ENCODE measurements at places on chromosomes 13 and 19.
A peak's percentile ranks its signal among the peaks of the same experiment; 100 is the strongest.

GRCh38 chr19:1817553-1818179, 5.6 kb upstream of the ATP8B3 start:
- DNase-seq = no peak

DNA sequence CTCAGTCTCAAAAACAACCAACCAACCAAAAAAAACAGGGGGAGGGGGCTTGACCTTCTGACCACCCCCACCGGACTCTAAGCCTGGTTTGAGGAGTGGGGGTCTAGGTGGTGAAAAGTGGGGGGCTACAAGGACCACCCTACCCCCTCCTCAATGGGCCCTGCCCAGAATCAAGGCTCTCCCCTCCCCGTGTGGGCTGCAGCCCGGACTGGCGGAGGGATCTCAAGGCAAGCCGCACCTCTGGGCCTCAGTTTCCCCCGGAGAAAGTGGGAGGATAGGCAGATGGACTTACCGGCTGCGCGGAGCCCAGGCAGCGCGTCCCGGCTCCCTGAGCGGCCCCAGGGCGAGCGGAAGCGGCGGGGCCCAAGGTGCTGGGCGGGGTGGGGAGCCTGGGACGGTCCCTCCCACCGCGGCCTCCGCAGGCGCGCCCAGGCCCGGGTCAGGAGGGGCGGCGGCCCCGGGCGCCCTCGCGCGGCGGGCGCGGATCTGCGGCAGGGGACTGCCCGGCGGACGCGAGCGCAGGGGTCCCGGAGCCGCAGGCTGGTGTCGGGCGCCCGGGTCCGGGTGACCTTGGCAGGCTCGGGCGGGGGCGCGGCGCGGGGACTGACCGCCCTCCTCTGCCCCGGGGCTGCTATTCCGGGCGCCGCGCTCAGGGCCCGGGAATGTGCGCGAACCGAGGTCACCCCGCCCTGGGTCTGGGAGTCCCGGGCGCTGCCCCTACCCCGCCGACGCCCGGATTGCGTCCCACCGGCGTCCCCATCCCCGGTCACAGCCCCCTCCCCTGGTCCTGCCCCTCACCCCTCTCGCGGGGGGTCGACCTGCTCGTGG, at the start of gene ADAMTSL5:
TSS of gene ADAMTSL5 (minus strand) at position 349 of the 828 bp plus-strand sequence. CDS start 2,076 bp downstream, outside the sequence.
- peak; percentile 56 for DNase-seq

DNA sequence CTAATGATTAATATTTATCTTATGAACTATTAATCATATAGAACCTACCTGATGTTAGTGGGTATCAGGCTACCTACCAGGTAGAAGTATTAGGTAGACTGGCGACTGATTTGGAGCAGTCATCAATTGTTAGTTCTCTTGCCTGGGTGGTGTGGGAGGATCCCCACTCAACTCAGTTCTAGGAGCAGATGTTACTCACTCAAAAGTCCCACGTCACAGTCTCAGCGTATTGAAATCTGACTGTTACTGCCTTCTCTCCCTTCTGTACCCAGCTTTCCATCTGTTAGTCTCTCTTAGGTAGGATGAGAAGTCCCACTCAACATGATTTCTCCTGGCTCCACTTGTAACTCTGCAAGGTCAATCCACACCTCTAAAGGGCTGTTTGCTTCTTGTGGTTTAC, 102.7 kb downstream of the OLFM4 start:
- DNase-seq = no peak

DNA sequence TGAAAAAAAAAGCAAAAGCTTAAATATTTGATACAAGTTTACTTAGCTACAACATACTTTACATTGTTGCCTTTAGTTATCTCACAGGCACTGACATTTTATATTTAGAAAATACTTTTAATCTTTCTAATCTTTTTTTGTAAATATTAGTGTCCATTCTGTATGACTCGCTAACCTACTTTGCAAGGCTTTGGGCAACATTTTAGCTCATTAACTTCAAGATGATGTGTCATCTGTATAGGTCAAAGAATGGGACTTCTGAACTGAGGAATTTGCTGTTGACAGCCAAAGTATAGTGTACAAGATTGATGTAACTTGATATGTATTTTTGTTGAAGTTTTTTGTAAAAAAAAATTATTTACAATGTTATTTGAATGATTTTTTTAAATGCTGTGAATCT, 2.7 kb upstream of the C1QTNF9 start:
- no peak for DNase-seq

DNA sequence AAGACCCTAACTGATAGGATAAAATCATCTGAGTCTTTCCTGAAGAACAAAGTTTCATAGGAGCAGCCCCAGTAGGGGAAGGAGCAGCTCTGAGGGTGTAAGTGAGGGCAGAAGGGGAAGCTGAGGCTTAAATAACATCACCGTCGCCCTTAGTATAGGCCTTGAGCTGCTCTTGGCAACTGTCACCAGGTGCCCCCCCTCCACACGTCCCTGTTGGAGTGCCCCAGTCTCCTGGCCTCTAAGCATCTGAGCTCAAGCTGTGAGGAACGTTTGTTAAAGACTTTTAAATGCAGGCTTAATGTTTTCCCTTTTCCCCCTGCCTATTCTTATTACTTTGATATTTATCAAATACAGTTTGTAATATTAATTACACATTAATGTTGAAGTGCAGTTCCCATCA, 170.6 kb downstream of the ZIC5 start:
- DNase-seq = no peak

DNA sequence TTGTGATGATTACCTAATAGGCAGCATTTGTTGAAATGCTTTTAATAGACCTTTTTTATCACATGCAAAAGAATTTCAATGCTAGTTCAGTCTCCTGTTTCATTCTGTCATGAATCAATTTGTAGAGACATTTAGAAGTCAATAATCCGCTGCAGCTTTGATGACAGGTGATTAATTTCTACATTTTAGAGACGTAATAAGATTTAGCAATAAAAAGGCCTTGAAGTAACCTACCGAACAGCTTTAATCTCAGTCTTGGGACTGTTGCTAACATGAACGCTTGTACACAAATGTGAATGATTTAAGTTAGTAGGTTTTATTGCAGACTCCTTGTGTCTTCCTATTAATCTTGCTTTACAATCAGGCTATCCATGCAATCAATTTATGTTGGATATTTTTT, 186.5 kb downstream of the MZT1 start:
- DNase-seq = no peak

GRCh38 chr19:11979527-11979926, 14.7 kb downstream of the ZNF763 start:
- DNase-seq = no peak

DNA sequence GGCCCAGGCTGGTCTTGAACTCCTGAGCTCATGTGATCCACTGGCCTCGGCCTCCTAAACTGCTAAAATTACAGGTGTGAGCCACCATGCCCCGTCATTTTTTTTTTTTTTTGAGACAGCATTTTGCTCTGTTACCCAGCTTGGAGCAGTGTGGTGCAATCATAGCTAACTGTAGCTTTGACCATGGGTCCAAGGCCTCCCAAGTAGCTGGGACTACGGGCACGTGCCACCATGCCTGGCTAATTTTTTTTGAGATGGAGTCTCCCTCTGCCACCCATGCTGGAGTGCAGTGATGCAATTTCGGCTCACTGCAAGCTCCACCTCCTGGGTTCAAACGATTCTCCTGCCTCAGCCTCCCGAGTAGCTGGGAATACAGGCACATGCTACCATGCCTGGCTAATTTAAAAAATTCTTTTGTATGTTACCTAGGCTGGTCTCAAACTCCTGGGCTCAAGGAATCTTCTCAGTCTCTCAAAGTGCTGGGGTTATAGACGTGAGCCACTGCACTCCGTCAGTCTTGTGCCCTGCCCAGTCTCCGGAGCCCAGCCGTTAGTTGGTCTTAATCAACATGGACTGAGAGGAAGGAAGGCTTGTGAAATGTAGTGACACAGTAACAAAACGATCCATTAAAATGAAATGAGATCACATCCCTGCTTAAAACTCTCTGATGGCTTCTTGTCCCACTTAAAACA, 1.4 kb upstream of the LRG1 start:
- DNase-seq = no peak
